ENCODE measurements at places on chromosomes 16 and 17.

- DNase-seq, result no peak
Measured at GRCh38 chr16:77299395-77299794, 100.2 kb downstream of the SYCE1L start.

- DNase-seq, result no peak
Measured at GRCh38 chr17:48441231-48441711, 11.3 kb upstream of the SKAP1 start.

- DNase-seq, result no peak
Measured at GRCh38 chr17:30310562-30310961, 18.8 kb upstream of the BLMH start.

- no peak for DNase-seq
Measured at GRCh38 chr16:12833926-12834325, 30.2 kb upstream of the CPPED1 start.

DNA sequence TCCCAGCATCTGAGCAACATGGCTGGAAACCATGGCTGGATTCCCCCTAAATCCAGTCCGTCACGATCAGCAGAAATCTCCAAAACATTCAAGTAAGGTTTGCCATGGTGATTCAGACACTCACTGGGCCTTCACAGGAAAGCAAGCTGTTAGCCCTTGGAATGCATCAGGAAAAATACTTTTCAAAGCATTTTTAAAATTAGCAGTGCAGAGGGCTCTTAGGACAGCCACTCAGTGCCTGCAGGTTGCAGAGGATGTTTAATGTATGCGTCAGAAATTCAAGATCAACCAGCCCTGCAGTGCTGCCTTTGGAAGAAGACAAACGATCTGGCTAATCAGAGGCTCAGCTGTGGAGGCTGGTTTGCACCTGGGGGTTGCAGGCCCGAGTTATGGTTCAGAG, 50.3 kb downstream of the FOXL1 start:
- DNase-seq, result no peak

DNA sequence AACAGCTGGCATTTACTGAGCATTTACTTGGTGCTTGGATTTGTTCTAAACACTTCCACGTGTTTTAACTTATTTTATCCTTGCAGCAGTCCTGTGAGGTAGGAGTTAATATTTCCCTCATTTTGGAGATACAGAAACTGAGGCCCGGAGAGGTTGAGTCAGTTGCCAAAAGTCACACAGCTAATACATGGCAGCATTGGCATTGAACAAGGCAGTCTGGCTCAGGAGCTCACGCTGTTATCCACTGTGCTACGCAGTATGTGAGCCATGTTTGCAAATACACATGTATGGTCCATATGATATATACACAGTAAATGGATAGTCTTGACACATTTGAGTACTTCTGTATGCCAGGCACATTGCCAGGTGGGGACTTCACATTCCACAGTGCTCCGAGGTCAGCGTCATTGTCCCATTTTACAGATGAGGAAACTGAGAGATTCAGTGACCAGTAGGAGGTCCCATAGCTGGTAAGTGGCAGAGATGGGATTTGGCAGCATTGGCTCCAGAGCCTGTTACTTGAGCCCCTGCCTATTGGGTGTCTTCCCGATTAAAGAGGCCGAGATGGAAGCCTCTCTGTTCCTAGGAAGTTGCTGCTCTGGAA, 110.7 kb downstream of the ABCC6 start:
- no peak for DNase-seq

GRCh38 chr17:16129441-16130205, 85.7 kb downstream of the NCOR1 start:
- DNase-seq, result no peak

- no peak for DNase-seq
Measured at GRCh38 chr17:68662037-68662432, 60.9 kb upstream of the FAM20A start.

GRCh38 chr17:81037798-81038733, 3.1 kb downstream of the BAIAP2 start:
- DNase-seq, result no peak

DNA sequence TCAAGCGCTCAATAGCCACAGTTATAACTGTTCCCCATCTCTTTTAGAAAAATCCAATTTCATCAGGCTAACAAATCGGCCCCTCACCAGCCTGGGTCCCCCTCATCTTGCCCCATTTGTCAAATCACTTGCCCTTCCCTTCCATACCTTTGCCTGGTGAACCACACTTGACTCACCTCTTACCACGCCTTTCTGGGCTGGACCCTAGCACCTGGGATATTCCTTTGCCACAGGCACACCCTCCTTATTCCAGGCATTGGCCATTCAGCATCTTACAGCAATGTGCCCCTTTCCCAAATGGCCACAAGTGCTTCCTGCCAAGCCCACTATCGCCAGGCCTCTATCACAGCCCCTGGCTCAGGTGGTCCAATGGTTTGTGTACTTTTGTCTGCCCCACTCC, 14.9 kb downstream of the CMTM4 start:
- no peak for DNase-seq

- DNase-seq, result no peak
Measured at GRCh38 chr16:2040787-2041522, 6.7 kb downstream of the NTHL1 start.

DNA sequence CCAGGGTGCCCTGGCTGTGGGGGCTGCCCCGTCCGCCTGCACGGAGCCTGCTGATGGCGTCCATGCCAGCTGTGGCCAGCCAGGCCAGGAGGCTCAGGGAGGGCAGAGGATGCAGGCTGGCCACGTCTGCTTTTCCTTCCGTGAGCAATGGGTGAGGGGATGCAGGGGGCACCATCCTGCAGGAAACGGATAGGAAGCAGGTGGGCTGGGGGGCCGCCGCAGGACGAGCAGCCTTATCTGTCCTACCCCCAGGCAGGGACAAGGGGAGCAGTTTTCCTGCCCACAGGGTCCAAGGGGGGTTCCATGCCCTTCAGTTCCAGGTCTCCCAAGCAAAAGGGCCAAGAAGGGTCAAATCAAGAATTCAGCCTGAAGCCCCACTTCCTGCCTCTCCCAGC, 6.8 kb downstream of the DUS1L start:
- DNase-seq, result no peak

- no peak for DNase-seq
Measured at GRCh38 chr17:19464031-19465026, 53.3 kb downstream of the RNF112 start.

Measured in effector CD8-positive, alpha-beta T cell (primary cell).